Esophagus squamous epithelium (tissue), 5 donors: ENCODE measurements at places on chromosomes 6 and 20.

DNA sequence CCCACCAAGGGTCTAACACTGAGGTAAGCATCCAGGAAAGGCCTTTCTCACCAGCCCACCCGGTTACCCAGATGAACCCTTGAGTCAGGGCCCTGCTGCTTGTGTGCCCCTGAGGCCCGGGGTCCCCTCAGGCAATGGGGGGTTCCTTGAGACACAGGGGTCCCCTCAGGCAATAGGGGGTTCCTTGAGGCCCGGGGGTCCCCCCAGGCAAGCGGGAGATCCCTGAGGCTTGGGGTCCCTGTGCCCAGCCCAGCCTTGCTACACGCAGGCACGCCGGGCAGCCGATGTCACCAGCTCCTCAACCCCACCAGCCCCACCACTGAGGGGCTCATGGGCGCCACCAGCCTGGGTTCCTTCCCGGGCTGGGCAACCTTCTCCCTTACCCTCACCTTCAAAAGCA, 247.2 kb downstream of the TTLL2 start:
- DNase-seq, result no peak

DNA sequence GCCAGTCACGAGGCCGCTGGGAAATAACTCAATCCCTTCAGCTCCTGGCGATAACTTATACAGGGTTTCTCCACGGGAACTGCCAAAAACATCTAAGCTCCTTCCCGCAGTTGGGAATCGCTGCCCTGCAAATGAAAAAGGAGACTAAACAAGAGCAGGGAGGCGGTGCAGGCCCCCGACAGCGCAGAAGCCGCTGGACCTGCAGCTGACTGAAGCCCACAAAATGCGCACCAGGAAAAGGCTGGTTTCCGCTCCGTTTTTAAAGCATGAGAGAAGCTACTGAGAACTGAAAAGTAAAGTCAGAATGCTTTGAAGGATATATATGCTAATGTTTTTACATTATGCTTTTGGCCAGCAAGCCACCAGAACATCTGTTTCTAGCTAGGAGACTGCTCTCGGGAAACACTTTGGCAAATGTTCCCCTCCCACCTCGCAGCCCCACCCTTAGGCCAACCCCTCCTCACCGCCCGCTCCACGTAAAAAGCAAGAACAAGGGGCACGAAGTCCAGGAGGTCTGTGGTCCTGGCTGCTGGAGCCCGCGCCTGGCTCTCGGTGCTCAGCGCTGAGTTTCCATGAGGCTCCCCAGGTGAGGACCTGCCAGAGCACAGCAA, 90.5 kb downstream of the SOD2 start:
- DNase-seq, result no peak

GRCh38 chr6:71194724-71195123, 93.9 kb upstream of the OGFRL1 start:
- no peak for DNase-seq

- no peak for DNase-seq
These were observed 67.4 kb downstream of the AIG1 start for GRCh38 chr6:143127941-143128680.

DNA sequence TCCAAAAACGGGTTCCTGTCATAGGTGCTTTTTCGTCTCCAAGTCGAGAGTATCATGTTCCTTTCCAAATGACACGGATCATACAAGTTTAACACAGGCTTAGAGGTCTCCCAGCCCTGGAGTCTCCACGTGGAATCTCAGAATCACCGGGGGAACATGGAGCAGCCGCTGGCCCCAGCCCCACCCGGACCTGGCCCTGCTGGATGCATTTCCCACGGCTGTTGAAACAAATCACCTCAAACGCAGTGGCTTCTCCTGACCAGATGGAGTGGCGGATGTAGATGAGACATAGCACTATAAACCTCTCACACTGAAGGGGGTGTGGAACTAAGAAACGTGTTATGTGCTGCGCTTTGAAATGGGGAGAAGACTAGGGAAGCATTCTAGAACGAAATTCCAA, 70.0 kb upstream of the FRMD1 start:
- no peak for DNase-seq

GRCh38 chr20:9490631-9491030, 23.8 kb upstream of the LAMP5 start:
- no peak for DNase-seq

- DNase-seq, result no peak
These were observed at the start of gene MAS1L for GRCh38 chr6:29487660-29488059. Gene MAS1L, minus strand, starts transcription at chr6:29487956. Its CDS starts 54 bp downstream, at chr6:29487902.

GRCh38 chr6:167825332-167826229, 1.1 kb upstream of the AFDN start:
- DNase-seq, result no peak
